ENCODE measurements at places on chromosomes 11 and 22. TPM values are rescaled to one million over a fixed set of nuclear protein-coding genes. Genes with fewer than 3 reads are reported as not detected.
A peak's percentile ranks its signal among the peaks of the same experiment; 100 is the strongest.

- peak; percentile 61 for DNase-seq
Observed at GRCh38 chr22:41822317-41823057, 10.4 kb upstream of the SREBF2 start.

- no peak for DNase-seq
Observed at GRCh38 chr11:1471736-1472135, 14.8 kb downstream of the MOB2 start.

GRCh38 chr22:22929381-22930221 is 42.0 kb downstream of the IGLL5 start:
- no peak for DNase-seq

GRCh38 chr11:729492-730074 is 17.7 kb upstream of the TALDO1 start:
- DNase-seq, result no peak

DNA sequence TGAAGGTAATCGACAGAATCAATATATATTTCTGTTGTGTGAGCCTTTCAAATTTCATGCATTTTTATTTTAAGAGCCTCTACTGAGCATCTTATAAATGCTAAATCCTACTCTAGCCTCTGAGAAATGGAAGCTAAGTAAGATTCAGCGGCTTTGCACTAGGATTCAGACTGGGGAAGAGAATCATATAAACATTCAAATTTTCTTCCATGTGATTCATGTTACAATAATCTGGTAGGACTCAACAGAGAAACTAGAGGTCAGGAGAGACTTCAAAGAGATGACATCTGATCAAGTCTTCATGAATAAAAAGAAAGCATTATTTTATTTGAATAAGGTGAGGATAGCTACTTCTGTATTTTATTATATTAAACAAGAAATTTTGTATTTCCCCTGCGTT is 538.9 kb downstream of the DLG2 start:
- DNase-seq, result no peak

DNA sequence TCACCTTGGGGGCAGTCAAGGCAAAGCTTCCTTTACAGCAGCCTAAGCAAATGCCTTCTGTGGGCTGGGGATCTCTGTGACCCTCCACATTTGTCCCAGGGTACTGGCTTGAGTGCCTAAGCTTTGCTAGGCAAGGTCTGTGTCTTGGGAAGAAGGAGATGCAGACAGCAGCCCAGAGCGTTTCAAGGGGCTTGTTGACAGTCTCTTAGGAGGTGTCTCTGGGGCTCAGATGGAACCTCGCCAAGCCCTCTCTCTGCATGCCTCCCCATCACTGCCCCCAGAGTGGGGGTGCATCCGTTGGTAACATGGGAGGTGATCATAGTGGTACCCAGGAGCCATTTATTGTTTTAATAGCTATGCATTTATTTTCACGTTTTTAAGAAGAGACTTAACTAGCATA is 29.1 kb upstream of the TMPRSS4 start:
- no peak for DNase-seq

DNA sequence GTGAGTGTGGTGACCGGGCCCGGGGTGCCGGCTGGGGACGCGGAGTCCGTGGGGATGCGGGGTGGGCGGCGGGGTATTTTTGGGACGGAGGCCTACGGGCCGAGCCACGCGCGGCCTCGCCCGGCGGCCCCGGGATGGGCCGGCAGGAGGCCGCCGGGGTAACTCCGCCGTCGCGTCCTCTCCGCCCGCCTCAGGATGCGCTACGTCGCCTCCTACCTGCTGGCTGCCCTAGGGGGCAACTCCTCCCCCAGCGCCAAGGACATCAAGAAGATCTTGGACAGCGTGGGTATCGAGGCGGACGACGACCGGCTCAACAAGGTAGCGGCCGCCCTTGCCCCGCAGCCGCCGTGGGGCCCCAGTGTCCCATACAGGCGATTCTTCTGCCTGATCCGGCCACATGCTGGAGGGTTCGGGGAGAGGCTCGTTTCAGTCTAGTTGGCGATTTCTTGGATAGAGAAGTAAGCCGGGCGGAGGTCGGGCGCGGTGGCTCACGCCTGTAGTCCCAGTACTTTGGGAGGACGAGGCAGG is 337 bp downstream of the RPLP2 start:
- DNase-seq, result no peak

DNA sequence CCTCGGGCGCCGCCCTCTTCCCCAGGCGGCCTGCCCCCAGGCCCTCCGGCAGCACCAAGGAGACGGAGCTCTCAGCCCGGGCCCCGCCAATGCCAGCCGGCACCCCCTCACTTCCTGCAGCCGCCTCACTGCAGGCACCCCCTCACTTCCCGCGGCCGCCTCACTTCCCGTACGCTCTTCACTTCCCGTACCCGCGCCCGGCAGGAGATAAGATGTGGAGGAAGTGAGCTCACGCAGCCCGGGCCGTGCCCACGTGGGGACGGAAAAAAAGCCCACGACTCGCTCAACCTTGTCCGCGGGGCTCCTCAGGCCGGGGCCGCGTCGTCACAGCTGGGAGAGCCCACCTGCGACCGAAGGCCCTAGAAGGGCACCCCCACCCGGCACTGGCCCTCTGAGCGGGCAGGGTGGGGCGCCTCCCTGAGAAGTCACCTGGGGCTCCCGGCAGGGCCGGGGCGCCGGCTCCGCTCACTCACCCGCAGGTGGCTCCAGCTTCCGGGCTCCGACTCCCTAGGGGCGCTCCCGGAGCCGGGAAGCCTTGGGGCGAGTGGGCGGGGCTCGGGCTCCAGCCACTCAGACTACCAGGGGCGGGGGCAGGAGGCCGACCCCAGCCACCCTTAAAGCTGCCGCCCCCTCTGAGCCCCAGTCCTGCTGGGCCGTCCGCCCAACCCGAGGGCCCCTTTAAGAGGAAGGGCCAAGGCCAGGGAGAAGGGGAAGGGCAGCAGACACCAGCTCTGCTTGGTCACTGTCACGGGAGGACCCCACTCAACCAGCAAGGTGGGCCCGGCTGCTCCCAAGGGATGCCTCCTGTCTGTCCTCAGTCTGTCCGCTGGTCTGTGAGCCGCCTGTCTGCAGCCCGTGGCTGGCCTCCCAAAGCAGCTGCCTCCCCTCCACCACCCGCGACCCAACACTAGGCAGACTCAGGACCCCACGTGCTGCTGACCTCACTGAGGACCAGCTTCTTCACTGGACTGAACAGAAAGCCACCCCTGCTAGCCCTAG is 31.4 kb downstream of the PISD start:
- peak; percentile 86 for DNase-seq

- peak; percentile 61 for DNase-seq
Observed at GRCh38 chr22:22156716-22157347, 87.8 kb upstream of the VPREB1 start.

- peak; percentile 7 for DNase-seq
Observed at GRCh38 chr11:11916981-11917399, 75.2 kb downstream of the USP47 start.

GRCh38 chr22:43365715-43366440 is 22.7 kb upstream of the SCUBE1 start:
- DNase-seq, result no peak

- no peak for DNase-seq
Observed at GRCh38 chr11:44811841-44812448, 85.2 kb downstream of the TSPAN18 start.

DNA sequence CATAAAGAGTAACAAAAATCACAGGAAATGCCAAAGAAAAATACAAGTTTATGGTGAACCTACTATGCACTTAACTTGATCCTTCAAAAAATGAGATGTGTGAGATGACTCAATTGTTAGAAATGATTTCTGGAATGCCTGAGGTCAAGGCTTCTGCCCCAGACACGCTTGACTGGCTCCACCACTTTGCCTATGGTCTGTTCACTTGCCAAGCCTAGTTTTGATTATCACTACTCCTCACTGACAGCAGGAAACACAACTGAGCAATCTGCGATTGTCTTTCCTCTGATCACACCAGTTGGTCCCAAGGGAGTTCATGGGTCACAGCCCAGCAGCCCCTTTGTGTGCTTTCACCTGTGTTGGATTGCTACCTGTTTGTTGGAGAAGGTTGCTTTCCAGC is 20.6 kb upstream of the PRDM10 start:
- no peak for DNase-seq

DNA sequence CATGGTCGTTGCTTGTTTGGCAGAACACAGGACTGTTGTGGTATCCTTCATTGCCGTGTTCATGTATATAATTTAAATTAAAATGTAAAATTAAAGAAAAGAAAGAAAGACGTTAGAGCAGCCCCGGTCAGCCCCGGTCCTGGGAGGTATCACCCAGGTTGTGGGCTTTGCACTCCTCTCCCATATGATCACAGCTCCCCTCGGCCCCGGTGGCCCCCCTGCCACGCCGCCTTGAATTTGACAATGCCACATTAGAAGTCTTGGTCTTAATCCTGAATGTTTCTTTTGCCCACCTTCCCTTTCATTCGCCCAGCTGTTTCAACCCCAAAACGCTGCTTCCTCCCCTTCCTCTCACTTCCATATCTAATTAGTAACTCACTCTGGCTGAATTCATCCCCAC is 11.4 kb downstream of the APOBEC3A start:
- DNase-seq, result no peak

- DNase-seq, result no peak
Observed at GRCh38 chr11:128882451-128882850, 8.7 kb upstream of the KCNJ5 start.

DNA sequence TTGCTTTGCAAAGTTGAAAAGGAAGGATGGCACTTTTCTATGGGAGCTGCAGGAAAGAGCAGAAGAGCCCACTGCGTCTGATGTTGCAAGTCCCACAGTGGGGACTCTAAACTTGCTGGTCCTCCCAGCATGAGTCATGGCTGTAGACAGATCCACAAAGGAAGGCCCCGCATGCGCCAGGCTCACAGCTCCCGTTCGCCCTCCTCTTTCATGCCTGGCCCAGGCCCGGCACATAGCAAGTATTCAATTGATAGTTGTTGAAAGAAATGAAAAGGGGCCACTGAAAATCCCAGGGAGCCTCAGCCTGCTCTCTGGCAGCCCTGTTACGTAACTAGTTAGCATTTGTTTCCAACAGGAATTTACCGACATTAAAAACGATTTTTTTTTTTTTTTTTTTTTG is 18.9 kb downstream of the AP1B1 start:
- peak; percentile 61 for DNase-seq

- no peak for DNase-seq
Observed at GRCh38 chr11:106670069-106670468, 348.2 kb downstream of the GUCY1A2 start.

- DNase-seq, result peak; percentile 86
Observed at GRCh38 chr22:27438271-27438980, 363.1 kb downstream of the MN1 start.

DNA sequence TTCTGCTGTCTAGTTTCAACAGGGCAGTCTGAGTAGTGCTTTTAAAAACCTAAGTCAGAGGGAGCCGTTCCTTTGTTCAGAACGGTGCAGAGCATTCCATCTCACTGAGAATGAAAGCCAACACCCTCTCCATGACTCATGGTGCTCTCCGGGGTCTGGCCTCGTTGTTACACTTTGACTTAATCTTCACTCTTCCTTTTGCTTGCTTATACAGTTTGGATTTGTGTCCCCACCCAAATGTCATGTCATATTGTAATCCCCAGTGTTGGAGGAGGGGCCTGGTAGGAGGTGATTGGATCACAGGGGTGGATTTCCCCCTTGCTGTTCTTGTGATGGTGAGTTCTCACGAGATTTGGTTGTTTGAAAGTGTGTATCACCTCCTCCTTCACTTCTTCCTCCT is 292.2 kb downstream of the ST3GAL4 start:
- peak; percentile 33 for DNase-seq

DNA sequence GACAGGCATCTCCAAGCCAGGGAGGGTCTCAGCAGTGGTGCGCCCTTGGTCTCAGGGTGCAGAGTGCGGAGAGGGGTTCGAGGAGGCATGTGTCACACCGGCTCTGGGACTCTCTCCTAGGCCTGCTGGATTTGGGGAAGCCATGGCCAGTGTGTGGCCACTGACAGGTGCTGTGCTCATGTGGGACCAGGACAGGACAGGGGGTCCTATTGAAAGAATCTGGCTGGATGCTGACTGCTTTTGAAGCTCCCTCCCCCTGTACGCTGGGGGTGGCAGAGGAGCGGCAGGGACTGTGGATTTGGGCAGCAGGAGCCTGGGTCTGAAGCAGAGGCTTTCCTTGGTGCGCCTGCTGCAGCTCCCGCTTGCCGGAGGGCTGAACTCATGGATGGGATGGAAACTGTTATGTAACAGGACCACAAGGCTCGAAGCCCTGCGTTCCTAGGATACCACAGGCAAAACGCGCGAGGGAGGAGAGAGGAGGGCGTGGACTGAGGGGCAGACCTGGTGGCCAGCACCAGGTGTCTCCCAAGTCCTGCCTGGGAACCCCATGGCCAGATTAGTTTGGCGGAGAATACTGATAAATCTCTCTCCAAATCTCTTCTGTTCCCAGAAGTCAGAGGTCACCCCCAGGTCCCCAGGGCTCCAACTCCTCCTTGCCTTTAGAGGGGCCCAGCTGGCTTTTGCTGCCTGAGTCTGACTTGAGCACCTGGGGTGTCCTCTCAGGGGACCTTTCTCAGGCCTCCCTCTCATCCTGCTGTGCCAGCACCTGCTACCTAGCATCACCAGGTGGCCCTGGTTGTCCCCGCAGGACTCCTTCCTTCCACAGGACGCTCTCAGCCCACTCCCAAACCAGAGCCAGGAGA is 13.8 kb upstream of the TEF start:
- DNase-seq, result peak; percentile 77

- DNase-seq, result no peak
Observed at GRCh38 chr11:133898031-133898769, 52.9 kb upstream of the SPATA19 start.

CPT1A gene
- polyA plus RNA-seq, result 12.1 TPM

NAALADL1 gene
- polyA plus RNA-seq, result 10.7 TPM

XKR3 gene
- polyA plus RNA-seq, result not detected

ANO3 gene
- 0.70 TPM for polyA plus RNA-seq

E2F8 gene
- 20.2 TPM for polyA plus RNA-seq

OR5AR1 gene
- not detected for polyA plus RNA-seq

LRRC32 gene
- polyA plus RNA-seq, result 36.3 TPM

POU2AF2 gene
- not detected for polyA plus RNA-seq

OR8D1 gene
- polyA plus RNA-seq, result not detected

APOBEC3A gene
- polyA plus RNA-seq, result 1.1 TPM

OR5B2 gene
- not detected for polyA plus RNA-seq

FAM111A gene
- 18.3 TPM for polyA plus RNA-seq

HTR3B gene
- 0.19 TPM for polyA plus RNA-seq

SYT7 gene
- polyA plus RNA-seq, result 2.3 TPM

MMP27 gene
- not detected for polyA plus RNA-seq
